ENCODE measurements at places on chromosomes 6 and 20.

DNA sequence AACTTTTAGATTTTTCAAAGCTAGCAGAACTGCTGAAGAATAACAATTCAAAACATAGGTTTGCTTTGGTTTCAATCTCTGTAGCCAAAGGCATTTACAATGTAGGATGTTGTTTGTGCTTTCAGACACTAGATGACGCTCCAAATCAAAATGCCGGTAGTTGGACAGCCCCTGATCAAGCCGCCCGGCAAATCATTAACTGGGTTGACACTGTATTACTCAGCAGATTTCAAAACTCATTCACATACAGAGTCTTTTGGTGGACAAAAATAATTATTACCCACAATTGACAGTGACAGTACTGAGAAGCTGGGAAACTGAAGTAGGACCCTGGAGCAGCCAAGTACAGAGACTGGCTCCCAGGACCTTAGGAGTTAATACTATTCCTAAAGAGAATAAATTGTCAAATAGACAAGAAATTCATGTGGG is 21.3 kb upstream of the HFE start:
- no peaks in the 10 kb centered on the region for H3K27me3 ChIP-seq
- H3K36me3 ChIP-seq: no peaks in the 10 kb centered on the region
- H3K4me3 ChIP-seq: no peak overlapping the region
- no peak overlapping the region for H3K27ac ChIP-seq
- peaks cover 7% of the 10 kb centered on the region for H3K4me1 ChIP-seq

DNA sequence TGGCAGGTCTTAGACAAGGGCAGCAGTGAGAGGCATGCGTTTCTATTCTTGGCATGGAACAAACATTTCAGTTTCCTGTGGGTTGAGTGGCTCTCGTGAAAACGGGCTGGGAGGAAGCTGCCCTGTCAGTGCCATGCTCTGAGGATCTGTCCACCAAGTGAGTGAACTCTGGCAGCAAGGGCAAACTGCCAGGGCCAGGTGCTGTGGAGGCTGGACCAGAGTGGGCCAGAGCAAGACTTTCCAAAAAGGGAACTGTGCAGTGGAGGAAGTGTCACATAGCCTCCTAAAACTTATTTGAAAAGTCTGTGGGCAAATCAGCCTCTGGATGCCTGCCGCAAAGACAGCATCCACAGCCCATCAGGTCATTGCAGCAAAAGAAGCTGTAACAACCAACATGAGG is 44.2 kb upstream of the TAB2 start:
- peak overlapping the region; percentile 54 for H3K27ac ChIP-seq
- peaks cover 39% of the 10 kb centered on the region for H3K4me1 ChIP-seq
- no peaks in the 10 kb centered on the region for H3K27me3 ChIP-seq
- no peak for DNase-seq
- H3K4me3 ChIP-seq: peak overlapping the region; percentile 70
- H3K36me3 ChIP-seq: no peaks in the 10 kb centered on the region

DNA sequence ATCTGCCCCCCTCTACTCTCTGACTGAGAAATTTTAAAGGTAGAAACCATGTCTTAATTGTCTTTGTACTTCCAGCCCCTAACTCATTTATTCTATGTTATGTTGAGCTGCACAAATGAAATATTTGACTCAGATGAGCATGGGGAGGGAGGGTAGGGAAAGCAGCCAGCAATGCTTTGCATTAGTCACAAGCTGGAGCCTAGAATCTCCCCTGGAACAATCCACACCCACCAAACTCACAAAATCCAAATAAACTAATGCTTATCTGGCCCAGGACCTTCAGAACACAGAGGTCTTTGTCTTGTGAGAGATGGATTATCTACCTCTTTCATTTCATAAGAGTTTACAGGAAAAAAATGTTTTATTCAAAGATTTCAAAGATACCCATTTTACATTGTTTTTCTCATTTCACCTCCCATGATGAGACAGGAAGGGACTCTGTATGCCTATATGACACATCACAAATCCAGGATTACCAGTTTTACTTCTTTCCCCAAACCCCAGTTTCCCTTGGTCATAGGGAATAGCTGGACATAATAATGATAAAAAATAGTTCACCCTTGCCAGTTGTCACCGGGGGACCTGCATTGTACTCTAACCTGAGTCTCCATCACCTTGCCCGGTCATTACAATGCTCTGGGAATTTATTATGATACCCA is 466.9 kb downstream of the KIF16B start:
- H3K27ac ChIP-seq: no peak overlapping the region
- no peak overlapping the region for H3K4me3 ChIP-seq
- DNase-seq: no peak

GRCh38 chr6:2970034-2970685 is 1.2 kb downstream of the SERPINB6 start:
- no peaks in the 10 kb centered on the region for H3K36me3 ChIP-seq
- no peak for DNase-seq
- H3K27ac ChIP-seq: peak overlapping the region; percentile 96
- peaks cover 54% of the 10 kb centered on the region for H3K4me1 ChIP-seq
- H3K4me3 ChIP-seq: peak overlapping the region; percentile 88

GRCh38 chr20:59458645-59459044 is 145.7 kb upstream of the PHACTR3 start:
- no peak overlapping the region for H3K4me3 ChIP-seq
- no peaks in the 10 kb centered on the region for H3K4me1 ChIP-seq
- DNase-seq: no peak
- no peaks in the 10 kb centered on the region for H3K27me3 ChIP-seq

DNA sequence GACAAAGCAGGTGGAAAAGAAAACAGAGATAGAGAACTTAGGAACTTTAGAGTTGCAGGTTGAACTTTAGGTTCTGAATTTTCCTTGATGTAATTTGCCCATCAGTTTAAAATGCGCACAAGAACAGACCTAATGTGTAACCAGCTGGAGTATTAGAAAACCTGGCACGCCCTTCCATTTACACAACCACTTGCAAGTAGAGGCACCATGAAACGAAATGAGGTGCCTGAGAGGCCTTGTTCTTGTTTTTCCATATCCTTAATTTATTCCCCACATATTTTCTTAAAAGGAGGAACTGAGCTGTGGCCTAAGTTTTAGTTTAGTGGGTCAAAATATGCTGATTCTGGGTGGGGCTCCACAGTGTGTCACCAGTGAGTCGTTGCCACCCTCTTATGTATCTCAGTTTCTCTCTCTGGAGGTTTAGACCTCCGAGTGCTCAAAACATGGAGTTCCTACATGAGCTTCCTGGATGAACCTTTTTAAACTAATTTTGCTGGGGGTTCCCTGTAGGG is 17.2 kb upstream of the IL22RA2 start:
- no peak for DNase-seq
- H3K36me3 ChIP-seq: peaks cover 9% of the 10 kb centered on the region
- H3K27me3 ChIP-seq: no peaks in the 10 kb centered on the region
- no peak overlapping the region for H3K27ac ChIP-seq

- no peak overlapping the region for H3K4me3 ChIP-seq
- H3K36me3 ChIP-seq: no peaks in the 10 kb centered on the region
- H3K27me3 ChIP-seq: peaks cover 24% of the 10 kb centered on the region
- no peaks in the 10 kb centered on the region for H3K4me1 ChIP-seq
Measured at GRCh38 chr20:52279706-52280105, 88.1 kb upstream of the ZFP64 start.

DNA sequence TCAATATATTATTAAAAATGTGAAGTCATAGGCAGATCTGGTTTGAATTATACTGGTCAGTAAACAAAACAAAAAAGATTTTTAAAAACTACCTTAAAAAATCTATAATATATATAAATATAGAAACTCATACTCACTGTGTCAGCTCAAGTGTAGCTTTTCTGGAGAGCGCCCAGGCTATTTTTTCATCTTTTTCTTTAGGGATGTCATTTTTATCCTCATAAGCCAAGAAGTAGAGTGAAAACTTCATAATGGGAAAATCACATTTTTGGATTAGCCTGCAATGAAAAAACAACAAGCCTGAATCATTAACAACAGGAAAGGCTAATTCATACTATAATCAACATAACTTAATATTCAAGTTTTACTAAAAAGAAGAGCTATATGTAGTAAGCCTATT is 18.7 kb downstream of the GLO1 start:
- no peak for DNase-seq
- H3K4me3 ChIP-seq: no peak overlapping the region
- H3K27me3 ChIP-seq: no peaks in the 10 kb centered on the region
- H3K4me1 ChIP-seq: peaks cover 26% of the 10 kb centered on the region
- H3K36me3 ChIP-seq: no peaks in the 10 kb centered on the region

DNA sequence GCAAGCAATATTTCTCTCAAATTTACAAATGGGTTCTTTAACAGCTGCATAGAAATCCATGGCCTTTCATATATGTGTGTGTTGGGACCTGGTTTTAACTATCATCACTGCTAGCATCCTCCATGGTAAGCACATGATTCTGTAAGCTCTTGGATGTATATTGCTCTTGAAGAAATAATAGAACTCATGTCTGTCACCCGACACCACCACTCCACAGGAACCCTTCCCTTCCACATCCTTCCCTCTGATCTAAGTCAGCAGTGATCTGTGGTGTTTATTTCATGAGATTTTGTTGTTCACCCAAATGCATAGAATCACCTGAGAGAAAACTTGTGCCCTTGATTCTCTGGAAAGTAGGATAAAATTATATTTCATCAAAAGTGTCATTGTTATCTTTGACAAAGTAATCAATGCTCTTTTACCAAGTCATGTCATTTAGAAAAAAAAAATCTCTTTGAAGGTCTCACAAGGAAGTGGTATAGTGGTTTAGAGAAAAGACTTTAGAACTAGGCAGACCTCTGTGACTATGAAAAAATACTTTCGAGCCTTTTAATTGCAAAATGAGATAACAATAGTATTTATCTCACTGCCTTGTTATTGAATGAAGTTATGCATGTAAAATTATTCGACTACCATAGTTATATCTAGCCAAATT is 649.8 kb upstream of the SLC35B3 start:
- H3K36me3 ChIP-seq: no peaks in the 10 kb centered on the region
- H3K27me3 ChIP-seq: no peaks in the 10 kb centered on the region
- no peak for DNase-seq
- H3K4me3 ChIP-seq: no peak overlapping the region
- no peaks in the 10 kb centered on the region for H3K4me1 ChIP-seq

DNA sequence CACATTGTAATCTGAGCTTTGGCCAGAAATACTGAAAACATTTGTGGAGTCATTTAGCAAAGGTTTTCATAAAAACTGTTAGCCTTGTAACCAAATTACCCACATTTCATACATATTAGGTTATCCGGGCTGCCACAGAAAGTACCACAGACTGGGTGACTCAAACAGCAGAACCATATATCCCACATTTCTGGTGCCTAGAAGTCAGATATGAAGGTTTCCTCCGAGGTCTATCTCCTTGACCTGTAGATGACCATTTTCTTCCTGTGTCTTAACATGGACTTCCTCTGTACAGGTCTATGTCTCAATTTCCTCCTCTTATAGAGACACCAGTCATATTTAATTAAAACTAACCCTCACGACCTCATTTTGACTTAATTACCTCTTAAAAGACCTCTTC is 49.5 kb upstream of the SMIM28 start:
- peaks cover 2% of the 10 kb centered on the region for H3K27me3 ChIP-seq
- no peak overlapping the region for H3K4me3 ChIP-seq
- no peak overlapping the region for H3K27ac ChIP-seq
- no peak for DNase-seq
- no peaks in the 10 kb centered on the region for H3K36me3 ChIP-seq
- no peaks in the 10 kb centered on the region for H3K4me1 ChIP-seq

- no peak overlapping the region for H3K27ac ChIP-seq
- H3K36me3 ChIP-seq: no peaks in the 10 kb centered on the region
- no peak for DNase-seq
- no peaks in the 10 kb centered on the region for H3K4me1 ChIP-seq
- H3K4me3 ChIP-seq: no peak overlapping the region
- H3K27me3 ChIP-seq: peaks cover 29% of the 10 kb centered on the region
Measured at GRCh38 chr6:79115553-79116182, 37.6 kb upstream of the PHIP start.

GRCh38 chr6:5710936-5711335 is 295.8 kb downstream of the NRN1 start:
- no peak for DNase-seq
- H3K27ac ChIP-seq: no peak overlapping the region
- H3K4me1 ChIP-seq: peaks cover 20% of the 10 kb centered on the region
- H3K36me3 ChIP-seq: peaks cover 4% of the 10 kb centered on the region
- no peak overlapping the region for H3K4me3 ChIP-seq

DNA sequence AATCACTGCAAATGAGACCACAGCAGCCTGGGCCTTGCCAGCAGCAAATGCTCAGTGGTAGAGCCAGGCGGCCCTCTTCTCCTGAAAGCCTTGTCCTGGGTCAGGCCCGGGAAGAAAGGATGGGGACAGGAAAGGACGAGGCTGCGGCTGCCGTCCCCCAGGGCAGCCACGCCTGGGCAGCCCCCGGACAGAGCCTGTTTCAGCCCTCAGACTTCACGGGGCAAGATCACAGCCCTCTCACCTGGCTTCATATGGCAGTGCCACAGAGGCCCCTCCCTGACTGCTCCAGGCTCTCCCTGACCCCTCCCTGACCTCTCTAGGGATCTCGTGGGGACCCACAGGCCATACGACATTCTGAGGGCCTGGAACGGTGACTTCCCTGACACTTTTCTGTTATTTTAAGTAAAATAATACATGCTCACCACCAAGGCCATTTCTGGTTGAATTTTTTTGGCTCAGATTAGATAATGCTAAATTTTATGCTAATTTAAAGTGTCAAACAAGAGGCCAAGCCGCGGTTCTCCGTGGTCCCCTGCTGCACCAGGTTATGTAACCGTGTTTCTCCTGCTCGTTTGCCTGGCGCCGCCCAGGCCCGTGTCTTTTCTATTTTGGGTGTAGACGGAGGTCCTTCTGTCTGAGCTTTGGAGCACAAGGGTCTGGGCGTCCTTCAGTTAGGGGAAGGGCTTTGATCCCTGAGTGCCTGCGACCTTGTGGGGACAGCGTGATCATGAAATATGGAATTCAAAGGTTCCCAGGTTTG is 59.9 kb upstream of the BHLHE23 start:
- H3K27ac ChIP-seq: no peak overlapping the region
- DNase-seq: no peak
- H3K4me1 ChIP-seq: peaks cover 9% of the 10 kb centered on the region
- H3K27me3 ChIP-seq: peaks cover 51% of the 10 kb centered on the region
- H3K36me3 ChIP-seq: no peaks in the 10 kb centered on the region

GRCh38 chr6:4649728-4650127 is 126.5 kb upstream of the CDYL start:
- peaks cover 5% of the 10 kb centered on the region for H3K4me1 ChIP-seq
- H3K4me3 ChIP-seq: no peak overlapping the region
- H3K36me3 ChIP-seq: no peaks in the 10 kb centered on the region
- no peak for DNase-seq
- no peak overlapping the region for H3K27ac ChIP-seq

- H3K4me1 ChIP-seq: peaks cover 10% of the 10 kb centered on the region
- H3K36me3 ChIP-seq: peaks cover 2% of the 10 kb centered on the region
- no peaks in the 10 kb centered on the region for H3K27me3 ChIP-seq
- H3K4me3 ChIP-seq: no peak overlapping the region
- no peak overlapping the region for H3K27ac ChIP-seq
Measured at GRCh38 chr6:111541026-111541681, 58.1 kb upstream of the REV3L start.

- H3K4me1 ChIP-seq: no peaks in the 10 kb centered on the region
- no peak for DNase-seq
- H3K36me3 ChIP-seq: no peaks in the 10 kb centered on the region
Measured at GRCh38 chr20:19670829-19671228, 87.2 kb upstream of the RIN2 start.

GRCh38 chr20:38110525-38111178 is 54.4 kb downstream of the TGM2 start:
- no peaks in the 10 kb centered on the region for H3K27me3 ChIP-seq
- no peak overlapping the region for H3K4me3 ChIP-seq
- no peaks in the 10 kb centered on the region for H3K36me3 ChIP-seq
- DNase-seq: no peak
- no peak overlapping the region for H3K27ac ChIP-seq
- H3K4me1 ChIP-seq: no peaks in the 10 kb centered on the region
